ENCODE measurements at places on chromosomes 6 and 20. TPM values are rescaled to one million over a fixed set of nuclear protein-coding genes. Genes with fewer than 3 reads are reported as not detected.

IBTK gene
- total RNA-seq = 30.7 TPM

GRM1 gene
- not detected for total RNA-seq

MYB gene
- total RNA-seq = 0.13 TPM

IL20RA gene
- total RNA-seq = 0.22 TPM

NR2E1 gene
- total RNA-seq = not detected

MPIG6B gene
- not detected for total RNA-seq

NKAIN4 gene
- 2.2 TPM for total RNA-seq

FAM209B gene
- not detected for total RNA-seq

DNA sequence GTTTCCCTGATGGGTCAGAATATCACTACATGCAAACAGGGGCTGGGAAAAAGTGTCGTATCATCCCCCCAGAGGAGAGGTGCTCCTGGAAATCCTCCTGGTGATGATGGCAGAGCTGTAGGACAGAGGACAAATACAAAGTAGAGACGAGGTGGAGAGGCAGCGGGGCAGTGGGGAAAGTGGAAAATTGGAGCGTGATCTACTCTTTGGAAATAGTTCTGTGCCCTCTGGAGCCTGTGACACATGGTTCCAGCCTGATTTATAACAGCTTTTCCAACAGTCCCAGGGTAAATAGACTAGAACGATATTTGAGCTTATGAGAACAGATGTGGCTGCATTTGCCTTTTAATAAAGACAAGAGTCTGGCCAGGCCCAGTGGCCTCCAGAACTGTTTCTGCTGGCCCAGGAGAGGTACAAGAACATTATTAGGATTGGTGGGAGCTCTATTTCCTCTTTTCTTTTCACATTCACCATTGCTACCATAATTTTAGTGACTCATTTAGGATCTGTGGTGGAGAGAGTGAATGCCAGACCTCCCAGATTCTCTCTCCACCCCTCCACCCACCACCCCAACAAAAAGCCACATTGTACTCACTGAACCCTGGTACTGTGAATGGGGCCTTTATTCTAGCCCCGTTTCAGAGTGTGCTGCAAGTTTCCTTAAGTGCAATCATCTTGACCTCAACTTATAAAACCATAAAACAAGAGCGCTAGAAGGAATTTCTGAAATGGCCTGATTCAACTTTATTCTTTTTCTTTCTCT lies 78.3 kb downstream of the BTBD3 start:
- no peak for DNase-seq

GRCh38 chr6:142940487-142940886 lies 4.5 kb downstream of the HIVEP2 start:
- no peak for DNase-seq

DNA sequence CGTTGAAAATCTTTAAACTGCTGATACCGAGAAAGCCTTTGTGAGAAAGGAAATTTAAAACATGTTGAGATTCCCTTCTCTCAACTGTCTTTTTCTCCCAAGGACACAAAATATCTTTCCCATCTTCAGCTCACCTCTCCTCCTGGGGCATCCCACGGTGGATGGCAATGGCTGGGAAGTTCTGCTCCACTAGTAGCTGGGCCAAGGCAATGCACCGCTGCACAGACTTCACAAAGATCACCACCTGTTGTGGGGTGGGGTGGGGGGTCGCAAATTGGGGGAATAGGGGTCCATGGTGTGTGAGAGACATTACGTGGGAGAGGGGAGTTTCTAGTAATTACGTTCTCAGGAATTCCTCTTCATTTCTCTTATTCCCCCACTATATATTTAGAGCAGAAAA lies 2.4 kb downstream of the MCCD1 start:
- DNase-seq = no peak

DNA sequence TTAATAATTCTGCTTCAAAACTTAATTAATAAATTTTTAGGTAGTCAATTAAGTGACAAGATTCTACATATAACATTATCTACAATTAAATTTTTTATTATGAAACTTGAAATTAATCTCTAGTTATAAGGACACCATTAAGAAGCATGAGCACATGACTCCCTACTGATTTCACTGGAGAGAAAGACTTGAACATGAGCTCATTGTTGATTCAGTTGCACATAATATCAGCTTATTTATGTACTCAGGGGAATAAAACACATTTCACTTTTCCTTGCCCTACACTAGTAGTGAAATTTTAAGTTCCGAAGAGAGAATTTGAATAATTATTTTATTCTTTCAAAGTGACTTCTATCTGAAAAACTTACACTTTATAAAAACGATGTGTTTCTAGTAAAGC lies 370.2 kb upstream of the EPHA7 start:
- DNase-seq = no peak

- no peak for DNase-seq
These were observed 17.3 kb upstream of the TENT5A start for GRCh38 chr6:81769824-81770223.

- no peak for DNase-seq
These were observed 92.6 kb upstream of the PREP start for GRCh38 chr6:105495515-105495914.

DNA sequence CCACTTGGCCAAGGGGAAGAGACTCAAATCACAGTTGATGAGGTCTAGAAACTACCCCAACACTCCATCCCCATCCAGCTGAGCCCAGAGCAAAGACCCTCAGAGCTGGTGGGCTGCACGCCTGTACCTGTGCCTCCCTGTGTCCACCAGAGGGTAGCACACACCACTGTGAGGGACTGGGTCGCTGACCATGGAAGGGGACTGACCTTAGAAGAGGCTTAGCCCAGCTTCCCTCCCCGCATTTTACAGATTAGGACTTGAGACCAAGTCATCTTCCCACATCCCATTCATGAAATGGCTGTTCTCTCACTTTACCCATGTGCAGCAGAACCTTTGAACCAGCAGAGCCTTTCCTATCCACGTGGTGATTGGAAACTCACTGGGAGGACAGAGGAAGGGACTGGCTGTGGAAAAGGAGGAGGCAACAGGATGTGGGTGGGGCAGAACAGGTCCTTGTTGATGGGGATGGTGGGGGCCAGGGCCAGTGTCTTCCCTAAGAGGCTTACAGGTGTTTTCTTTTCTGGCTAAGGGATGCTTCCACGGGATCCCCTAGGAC lies 44.3 kb downstream of the CPXM1 start:
- DNase-seq = no peak

DNA sequence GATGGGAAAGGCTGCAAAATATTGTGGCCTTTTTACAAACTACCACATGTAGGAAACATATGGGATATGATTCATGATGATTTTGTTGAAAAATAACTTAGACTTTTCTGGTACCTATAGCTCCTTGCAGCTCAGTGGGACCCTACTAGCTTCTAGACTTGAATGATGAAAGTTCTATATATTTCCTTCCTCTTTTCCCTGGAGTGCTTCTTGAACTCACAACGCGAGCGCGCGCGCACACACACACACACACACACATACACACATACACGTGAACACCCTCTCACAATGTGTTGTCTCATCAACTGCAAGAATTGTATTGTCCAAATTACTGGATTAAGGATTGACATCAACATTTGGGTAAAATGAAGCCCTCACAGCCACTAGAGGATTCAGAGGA lies 61.9 kb downstream of the TOX2 start:
- DNase-seq = no peak

DNA sequence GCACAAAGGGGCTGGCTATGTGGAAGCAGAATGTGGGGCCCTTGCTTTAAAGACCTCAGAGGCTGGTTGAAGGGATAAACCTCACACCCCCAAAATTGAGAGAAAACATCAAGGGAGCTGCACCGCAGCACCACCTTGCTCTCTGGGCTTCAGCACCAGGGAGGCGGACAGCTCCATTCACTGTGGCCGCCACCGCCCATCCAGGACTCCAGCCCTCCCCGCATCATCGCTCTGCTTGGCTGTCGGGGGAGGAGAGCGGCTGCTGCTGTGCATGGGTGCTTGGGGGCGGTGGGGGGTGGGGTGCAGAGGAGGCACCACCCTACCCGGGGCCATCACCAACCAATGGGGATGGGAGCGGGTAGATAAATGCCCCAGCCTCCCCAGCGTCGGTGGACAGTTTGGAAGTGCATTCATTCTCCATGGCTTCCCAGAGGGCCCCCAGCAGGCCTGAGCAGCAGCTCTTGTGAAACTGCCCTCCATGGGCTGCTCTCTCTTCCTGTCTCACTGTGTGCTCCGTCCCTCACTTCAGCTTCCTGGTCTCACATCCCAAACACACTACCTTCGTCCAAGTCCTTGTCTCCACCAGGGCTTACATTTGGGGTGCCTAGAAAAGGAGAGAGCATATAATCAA lies 75.7 kb upstream of the BHLHE23 start:
- peak; percentile 83 for DNase-seq

GRCh38 chr20:49157146-49157545 lies 31.0 kb downstream of the STAU1 start:
- no peak for DNase-seq

DNA sequence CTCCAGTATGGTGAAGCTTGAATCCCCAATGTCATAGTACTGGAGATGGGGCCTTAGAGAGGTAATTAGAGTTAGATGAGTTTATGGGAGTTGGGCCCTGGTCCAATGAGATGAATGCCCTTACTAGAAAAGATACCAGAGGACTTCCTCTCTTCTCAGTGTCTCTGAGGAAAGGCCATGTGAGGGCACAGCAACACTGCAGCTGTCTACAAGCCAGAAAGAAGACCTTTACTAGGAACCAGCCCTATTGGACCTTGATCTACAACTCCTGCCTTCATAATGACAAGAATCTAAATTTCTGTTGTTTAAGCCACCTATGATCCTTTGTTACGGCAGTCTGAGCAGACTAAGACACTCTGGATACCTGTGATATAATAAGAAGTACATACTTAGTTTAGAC lies 31.4 kb upstream of the AKAP7 start:
- DNase-seq = no peak

DNA sequence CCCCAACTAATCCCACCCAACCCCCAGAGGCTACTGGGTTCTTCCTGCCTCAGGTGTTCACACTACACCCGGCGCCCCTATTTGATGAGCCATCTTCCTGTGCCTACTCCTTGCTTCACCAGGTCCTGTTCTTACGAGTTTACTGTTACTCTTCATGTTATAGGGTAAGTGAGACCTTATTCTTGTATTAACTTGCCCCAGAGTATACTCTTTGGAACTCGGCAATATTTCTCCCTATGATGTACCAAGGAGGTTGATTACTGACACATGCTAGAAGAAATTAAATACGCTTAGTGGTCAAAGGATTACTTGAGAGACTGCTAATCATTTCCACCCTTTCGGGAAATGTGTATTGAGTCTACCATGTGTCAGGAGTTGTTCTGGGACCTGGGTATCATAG lies 8.9 kb downstream of the RING1 start:
- no peak for DNase-seq

DNA sequence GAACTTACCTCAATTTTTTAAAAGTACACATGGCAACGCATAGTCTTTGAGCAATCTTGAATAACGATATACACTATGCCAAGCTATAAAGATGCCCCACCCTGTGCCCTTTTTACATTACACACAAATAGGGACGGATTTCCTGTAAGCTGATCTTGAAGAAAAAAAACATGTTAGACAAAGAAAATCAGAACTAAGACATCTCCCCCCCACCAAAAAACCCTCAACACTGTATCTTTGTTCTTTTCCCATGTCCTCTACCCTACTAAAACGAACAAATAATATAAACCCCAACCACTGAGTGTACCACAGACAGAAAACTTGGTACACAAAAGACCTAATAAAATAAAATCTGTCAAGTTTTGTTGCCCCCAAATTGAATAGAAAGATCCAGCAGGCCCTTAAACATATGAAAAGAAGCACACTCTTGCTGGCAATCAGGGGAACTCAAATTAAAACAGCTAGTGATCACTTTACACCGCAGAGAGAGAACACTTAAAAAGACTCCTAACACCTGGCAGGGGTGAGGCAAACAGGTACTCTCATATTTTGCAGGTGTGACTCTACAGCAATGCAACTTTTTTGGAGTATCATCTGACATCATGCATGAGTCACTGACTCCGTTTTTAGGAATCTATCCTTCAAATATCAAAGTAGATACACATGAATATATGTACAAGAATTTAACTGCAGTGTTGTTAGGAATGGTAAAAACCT lies 29.6 kb downstream of the BACH2 start:
- DNase-seq = no peak

- peak; percentile 91 for DNase-seq
These were observed 405 bp downstream of the RNF146 start for GRCh38 chr6:127266892-127267645.

GRCh38 chr6:6930223-6930880 lies 177.4 kb upstream of the RREB1 start:
- DNase-seq = no peak

DNA sequence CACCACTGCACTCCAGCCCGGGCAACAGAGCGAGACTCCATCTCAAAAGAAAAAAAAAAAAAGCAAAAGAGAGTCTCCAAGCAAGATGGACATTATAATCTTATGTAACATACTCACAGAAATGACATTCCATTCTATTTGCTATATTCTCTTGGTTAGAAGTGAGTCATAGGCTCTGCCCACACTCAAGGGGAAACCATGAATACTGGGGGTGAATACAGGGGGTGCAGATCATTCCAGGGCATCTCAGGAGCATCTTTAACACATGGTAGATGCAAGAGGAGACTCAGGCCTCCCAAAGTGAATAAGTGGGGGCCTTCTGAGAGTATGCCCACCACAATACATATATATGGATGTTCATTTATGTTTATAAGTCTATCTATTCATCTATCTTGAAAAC lies 18.3 kb upstream of the RANBP9 start:
- DNase-seq = no peak

DNA sequence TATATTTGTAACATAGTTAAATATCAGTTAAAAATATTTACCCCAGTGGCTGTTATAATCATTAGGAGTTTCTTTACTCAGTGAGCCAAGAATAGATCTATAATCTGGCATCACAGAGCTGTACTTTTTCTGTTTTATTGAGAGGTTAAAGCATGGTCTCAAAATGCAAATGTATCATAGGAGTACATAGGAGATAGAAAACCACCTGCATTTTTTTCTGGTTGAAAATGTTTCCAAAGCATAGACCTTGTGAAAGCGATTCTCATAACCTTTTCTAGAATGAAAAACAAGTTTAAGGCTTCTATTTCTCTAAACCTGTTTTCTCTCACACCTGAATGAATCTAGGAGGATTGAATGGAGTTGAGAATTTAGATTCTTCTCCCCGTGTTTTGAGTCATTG lies 14.4 kb downstream of the KCNQ5 start:
- no peak for DNase-seq

DNA sequence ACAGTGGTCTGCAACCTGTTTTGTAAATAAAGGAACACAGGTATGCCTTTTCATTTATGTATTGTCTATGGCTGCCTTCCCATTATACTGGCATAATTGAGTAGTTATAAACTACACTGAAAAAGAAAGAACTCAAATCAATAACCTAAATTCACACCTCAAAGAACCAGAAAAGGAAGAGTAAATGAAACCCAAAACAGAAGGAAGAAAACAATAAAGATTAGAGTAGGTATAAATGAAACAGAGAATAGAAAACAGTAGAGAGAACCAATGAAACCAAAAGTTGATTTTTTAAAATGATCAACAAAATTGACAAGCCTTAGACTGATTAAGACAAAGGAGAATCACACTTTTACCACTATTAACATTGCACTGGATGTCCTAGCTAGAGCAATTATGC lies 34.7 kb downstream of the FAM184A start:
- DNase-seq = no peak
